Muscle of arm (tissue), 14 donors: ENCODE measurements at places on chromosomes 7 and 10. TPM values are rescaled to one million over a fixed set of nuclear protein-coding genes. Genes with fewer than 3 reads are reported as not detected.
A peak's percentile ranks its signal among the peaks of the same experiment; 100 is the strongest.

The STYXL1 gene
- polyA plus RNA-seq = 19.0 TPM

The OPN4 gene
- polyA plus RNA-seq = 0.81 TPM

The NRP1 gene
- polyA plus RNA-seq = 118 TPM

The LRRD1 gene
- 0.13 TPM for polyA plus RNA-seq

The COL13A1 gene
- polyA plus RNA-seq = 19.9 TPM

The PLAC9 gene
- polyA plus RNA-seq = 65.3 TPM

The ZNF467 gene
- polyA plus RNA-seq = 4.8 TPM

The RRP12 gene
- 17.8 TPM for polyA plus RNA-seq

The OR2A42 gene
- polyA plus RNA-seq = 0.22 TPM

The SPDYE16 gene
- 4.8 TPM for polyA plus RNA-seq

The FLNC gene
- 707 TPM for polyA plus RNA-seq

The SLC26A5 gene
- not detected for polyA plus RNA-seq

The SAMD8 gene
- polyA plus RNA-seq = 14.6 TPM

The GIMAP5 gene
- 8.9 TPM for polyA plus RNA-seq

- DNase-seq = peak; percentile 42
These were observed 97.8 kb downstream of the CHST15 start for GRCh38 chr10:123995461-123996131.

GRCh38 chr10:60207894-60208293, 181.8 kb downstream of the ANK3 start:
- no peak for DNase-seq

- no peak for DNase-seq
These were observed 28.3 kb upstream of the KLF6 start for GRCh38 chr10:3813267-3813666.

DNA sequence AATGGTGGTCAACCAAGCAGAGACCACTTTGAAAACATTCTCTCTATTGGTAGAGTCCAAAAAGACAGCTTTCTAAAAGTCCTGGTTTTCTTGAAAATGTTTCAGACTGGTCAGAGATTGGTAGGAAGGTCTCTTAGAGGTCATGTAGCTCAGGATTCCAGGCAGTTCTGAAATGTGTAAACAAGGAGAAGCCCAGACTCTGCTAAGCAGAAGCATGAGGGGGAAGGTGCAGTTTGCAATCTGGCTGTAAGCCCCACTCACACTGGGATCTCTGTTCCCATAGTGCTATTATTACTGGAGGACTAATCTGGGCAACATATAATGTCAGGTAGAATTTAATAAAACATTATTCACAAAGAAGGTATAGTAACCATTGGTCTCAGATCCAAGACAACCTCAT, 101.1 kb downstream of the MAGI2 start:
- no peak for DNase-seq

GRCh38 chr10:103836273-103836672, 19.1 kb downstream of the SH3PXD2A start:
- DNase-seq = no peak

GRCh38 chr7:28041508-28042314, 138.9 kb downstream of the JAZF1 start:
- DNase-seq = no peak

DNA sequence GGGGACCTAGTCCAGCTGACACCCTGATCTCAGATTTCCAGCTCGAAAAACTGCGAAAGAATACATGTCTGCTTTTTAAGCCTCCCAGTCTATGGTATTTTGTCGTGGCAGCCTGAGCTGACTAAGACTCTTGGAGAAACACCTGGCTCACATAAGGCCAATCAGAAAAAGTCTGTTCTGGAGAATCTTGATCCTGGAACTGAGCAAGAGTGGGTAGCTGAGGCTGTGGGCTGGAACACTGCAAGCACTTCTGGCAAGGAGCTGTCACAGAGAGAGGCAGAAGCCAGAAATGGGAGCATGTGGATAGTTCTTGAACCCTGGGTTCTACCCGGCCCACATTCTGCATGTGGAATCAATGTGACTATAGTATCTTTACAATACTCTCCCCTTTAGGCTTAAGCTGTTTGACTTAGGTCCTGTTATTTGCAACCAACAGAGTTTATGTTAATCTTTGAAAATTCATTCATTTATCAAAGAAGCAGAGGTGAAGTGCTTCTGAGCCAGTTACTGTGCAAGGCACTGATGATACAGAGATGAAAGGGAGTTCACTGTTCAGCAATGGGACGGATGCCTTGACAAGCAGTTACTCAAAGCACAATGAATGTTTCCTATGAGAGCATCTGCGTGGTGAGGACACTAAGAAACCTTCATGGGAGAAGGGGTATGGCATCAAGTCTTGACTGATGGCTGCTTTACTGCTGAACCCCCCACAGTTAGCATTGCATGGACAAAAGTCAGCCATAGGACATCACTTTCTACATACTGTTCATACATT, 4.4 kb upstream of the C10orf90 start:
- no peak for DNase-seq

- DNase-seq = no peak
These were observed 158.0 kb downstream of the CACNB2 start for GRCh38 chr10:18298256-18298655.

DNA sequence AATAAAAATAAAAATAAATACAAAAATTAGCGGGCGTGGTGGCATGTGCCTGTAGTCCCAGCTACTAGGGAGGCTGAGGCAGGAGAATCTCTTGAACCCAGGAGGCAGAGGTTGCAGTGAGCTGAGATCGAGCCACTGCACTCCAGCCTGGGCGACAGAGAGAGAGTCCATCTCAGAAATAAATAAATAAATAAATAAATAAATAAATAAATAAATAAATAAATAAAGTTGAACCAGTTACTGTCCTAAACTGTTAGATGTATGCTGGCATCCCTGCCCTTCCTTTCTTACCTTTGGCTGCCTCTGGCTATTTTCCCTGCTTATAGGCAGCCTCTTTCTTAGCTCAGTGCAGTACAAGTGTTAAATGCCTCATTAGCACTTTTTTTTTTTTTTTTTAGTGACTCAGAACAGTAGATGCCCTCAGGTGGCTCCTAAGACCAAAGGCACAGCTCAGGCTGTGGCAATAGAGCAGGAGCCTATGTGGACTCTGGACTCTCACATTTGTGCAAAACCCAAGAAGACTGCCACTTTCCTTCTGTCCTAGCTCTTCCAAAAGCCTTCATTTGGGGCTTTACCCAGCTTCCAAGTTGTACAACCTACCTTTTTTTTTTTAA, 30.6 kb upstream of the CABCOCO1 start:
- DNase-seq = no peak

GRCh38 chr10:125936331-125936730, 40.0 kb downstream of the FANK1 start:
- DNase-seq = no peak

- DNase-seq = peak; percentile 70
These were observed 86.2 kb upstream of the ANLN start for GRCh38 chr7:36303202-36304098.

GRCh38 chr10:36224431-36224985, 582.4 kb upstream of the FZD8 start:
- DNase-seq = no peak

GRCh38 chr7:150944066-150945042, 33.8 kb downstream of the KCNH2 start:
- no peak for DNase-seq

- no peak for DNase-seq
These were observed 151.8 kb downstream of the KCNMA1 start for GRCh38 chr10:77485847-77486246.

GRCh38 chr10:69838853-69839252, 37.1 kb downstream of the COL13A1 start:
- no peak for DNase-seq

GRCh38 chr10:12631216-12631615, 281.9 kb downstream of the CAMK1D start:
- DNase-seq = no peak

DNA sequence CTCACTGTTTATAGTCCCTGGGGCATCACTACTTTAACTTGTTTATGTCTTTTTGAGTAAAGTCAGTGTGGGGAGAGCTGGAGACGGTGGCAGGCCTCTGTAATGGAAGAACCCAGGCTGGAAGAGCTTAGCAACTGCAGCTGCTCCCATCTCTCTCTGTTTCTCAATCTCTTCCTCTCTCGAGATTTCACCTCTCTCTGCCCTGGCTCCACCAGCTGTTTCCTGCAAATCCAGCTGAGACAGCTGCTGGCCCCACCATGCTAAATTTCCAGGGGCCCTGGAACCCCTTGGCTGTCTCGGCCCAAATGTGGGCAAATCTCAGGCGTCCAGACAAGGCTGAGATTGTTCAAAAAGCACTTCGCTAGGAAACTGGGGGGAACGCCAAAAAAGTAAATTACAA, 25.8 kb upstream of the SLF2 start:
- DNase-seq = peak; percentile 83

DNA sequence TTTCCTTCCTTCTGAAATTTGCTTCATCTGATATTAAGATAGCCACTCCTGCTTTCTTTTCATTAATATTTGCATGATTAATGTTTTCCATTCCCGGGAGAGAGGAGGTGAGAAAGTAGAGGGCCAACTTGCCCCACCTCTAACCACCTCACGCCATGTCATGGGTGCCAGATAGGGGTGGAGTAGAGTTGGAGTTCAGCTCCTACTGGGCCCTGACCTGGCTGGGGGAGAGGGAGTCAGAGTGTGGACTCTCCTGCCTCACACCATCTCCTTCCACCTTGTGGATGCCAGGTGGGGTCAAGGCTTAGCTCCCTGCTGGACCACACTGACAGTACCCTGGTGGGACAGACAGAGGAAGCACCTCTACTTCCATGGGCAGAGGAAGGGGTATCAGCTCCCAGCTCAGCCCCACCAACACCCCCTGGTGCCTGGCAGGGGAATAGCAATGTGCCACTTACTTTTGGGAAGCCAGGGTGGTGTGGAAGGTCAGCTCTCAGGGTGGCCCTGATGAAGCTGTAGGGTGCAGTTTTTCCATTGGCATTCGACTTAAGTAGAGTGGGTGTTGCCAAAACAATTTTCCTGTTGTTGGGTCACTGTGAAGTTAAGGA, 28.0 kb downstream of the CHST12 start:
- no peak for DNase-seq

- no peak for DNase-seq
These were observed 161.2 kb upstream of the TNRC18 start for GRCh38 chr7:5584821-5585220.

DNA sequence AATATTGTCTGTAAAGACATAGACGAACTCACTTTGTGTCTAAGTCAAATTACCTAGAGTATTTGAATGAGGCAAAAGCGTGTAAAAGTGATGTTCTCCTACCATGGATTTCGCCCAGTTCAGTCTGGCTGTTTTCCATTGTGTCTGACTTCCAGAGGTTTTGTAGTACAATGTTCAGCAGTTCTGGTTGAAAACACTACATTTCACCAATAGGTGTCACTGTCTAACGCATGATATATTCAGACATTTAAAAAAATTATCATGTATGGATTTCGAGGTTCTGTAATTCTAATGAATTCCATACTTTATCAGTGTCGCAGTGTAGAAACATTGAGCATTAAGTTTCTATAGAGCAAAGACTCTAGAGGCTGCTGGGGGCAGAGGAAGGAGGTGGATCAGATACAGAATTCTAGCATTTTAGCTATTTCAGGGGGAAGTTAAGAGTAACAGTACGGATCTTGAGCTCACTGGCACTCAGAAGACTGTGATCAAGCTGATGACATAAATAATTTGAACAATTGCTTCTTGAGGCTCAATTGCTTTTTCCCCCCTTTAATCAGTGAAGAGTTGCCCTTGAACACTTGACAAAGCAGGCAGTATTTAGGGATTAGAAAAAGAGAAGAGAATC, 196.9 kb upstream of the RHOBTB1 start:
- DNase-seq = peak; percentile 90

DNA sequence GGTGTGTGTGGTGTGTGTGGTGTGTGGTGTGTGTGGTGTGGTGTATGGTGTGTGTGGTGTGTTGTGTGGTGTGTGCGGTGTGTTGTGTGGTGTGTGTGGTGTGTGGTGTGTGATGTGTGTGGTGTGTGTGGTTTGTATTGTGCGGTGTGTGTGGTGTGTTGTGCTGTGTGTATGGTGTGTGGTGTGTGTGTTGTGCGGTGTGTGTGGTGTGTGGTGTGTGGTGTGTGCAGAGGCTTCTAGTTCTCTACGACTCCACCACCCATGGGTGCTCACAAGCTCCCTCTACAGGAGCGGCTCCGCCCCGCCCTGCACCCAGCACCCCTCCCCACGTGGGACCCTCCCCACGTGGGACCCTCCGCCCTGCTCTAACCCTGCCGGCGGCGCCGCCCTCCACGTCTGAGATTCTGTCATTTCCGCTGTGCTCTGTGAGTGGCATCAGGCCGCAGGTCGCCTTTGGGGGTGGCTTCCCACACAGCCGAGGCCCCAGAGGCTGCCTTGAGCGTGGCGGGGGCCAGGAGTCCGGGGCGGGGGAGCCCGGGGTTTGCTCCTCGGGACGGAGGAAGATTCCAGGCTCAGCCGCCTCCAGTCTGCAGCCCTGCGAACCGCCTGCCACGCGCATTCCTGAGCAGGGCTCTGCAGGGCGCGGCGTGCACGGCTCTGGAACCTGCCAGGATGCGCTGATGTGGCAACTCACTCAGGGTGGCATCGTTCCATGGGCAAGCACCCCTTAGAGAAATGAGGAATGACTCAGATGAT, 37.0 kb upstream of the DNAJB6 start:
- DNase-seq = no peak

DNA sequence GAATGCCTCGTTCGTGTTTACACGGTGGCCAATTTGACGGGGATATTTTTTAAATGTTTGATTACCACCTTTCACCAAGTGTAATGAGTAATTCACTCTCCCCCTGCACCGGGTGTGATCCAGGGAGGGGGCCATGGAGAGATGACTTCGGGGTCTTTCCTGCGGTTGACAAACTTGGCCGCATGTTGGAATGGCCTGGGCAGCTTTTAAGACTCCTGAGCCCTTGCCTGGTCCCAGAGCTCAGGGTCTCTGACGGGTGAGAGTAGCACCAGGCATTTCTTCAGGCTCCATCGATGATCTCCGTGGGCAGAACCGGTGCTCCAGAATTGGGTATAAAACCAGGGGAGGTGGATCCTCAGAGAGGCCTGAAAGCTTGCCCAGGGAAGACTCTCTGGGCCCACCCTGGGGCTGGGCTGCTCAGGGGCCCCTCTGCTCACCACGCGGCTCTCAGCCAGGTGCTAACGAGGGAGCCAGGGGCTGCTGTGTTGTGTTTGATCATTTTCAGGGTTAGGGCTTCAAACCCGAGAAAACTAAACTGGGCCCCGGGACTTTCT, 882 bp downstream of the ZNF282 start:
- DNase-seq = no peak

DNA sequence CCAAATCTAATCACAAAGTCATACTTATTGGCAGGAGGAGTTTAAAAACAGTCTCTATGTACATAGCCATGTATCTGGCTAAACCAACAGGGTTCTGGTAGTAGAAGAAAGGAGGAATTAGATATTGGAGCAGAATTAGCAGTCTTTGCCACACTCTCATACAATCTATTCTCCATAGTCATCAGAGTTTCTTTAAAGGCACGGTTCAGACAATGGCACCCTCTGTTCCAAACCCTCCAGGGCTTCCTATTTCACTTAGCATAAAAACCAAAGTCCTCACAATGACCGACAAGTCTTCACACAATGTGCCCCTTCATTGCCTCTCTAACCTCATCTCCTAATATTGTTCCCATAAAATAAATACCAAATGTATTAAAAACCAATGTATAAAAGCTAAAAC, 12.7 kb downstream of the ZNF438 start:
- DNase-seq = no peak

GRCh38 chr10:17494626-17495260, 40.3 kb upstream of the ST8SIA6 start:
- no peak for DNase-seq
